ENCODE measurements at places on chromosomes 5 and 9.

- no peak for DNase-seq
Observed at GRCh38 chr5:32850817-32851496, 139.8 kb downstream of the NPR3 start.

GRCh38 chr5:58348996-58349728 is 110.7 kb downstream of the PLK2 start:
- DNase-seq = no peak

DNA sequence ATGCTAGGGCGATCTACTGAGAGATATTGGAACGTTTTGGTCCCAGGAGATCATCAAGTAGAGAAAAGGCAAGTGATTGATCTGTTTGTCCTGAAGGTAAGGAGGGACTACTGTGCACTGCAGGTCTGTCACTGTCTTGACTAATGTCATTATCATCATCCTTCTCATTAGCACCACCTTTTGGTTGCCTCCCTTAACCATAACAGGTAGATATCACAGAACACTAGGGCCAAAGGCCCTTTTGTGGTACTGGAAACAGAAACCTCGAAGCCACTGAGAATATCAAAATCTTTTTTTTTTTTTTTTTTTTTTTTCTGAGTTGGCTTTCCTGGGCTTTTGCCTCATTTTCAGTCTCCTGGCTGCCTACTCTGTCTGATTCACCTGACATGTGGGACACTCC is 134.0 kb downstream of the KCTD16 start:
- DNase-seq = no peak

- DNase-seq = peak; percentile 17
Observed at GRCh38 chr5:4862500-4862899, 277.6 kb upstream of the ADAMTS16 start.

- DNase-seq = no peak
Observed at GRCh38 chr5:92002721-92003274, 619.7 kb upstream of the ARRDC3 start.

GRCh38 chr9:93031629-93032430 is 26.7 kb upstream of the SUSD3 start:
- DNase-seq = no peak

GRCh38 chr5:73940026-73940425 is 314.0 kb downstream of the ARHGEF28 start:
- DNase-seq = no peak

- no peak for DNase-seq
Observed at GRCh38 chr9:110765926-110766325, 97.3 kb downstream of the MUSK start.

DNA sequence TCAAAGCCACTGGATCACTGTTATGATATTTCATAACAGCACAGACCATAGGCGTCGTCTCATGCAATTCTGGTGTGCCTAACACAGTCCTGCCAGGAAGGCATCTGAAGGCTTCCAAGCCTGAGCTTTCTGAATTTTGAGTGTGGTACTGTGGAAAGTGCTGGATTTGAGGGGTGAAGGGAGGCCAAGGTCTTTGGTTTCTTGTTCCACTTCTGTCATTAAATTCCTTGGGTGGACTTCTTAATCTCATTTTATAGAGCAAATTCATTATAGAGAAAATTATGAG is 441.3 kb upstream of the PIK3R1 start:
- no peak for DNase-seq

GRCh38 chr5:58937031-58937681 is 354.3 kb downstream of the RAB3C start:
- peak; percentile 21 for DNase-seq

GRCh38 chr5:54829676-54830535 is 155.5 kb downstream of the ESM1 start:
- no peak for DNase-seq

- no peak for DNase-seq
Observed at GRCh38 chr9:122389799-122390481, 19.1 kb downstream of the PTGS1 start.

- DNase-seq = no peak
Observed at GRCh38 chr9:36063804-36064447, 27.2 kb downstream of the RECK start.

DNA sequence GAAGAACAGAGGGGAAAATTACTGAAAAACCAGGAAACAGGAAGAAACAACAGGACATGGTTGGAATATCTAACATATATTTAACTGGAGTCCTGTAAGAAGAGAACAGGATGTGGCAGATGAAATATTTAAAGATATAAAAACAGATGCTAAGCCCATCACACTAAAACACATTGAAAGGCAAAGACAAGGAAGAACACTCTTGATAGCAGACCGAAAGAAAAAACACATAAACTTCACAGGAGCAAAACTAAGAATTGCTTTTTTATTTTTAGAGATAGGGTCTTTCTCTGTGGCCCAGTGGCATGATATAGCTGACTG is 324.4 kb upstream of the ARRDC3 start:
- DNase-seq = no peak

GRCh38 chr9:96619491-96620180 is at the start of gene CDC14B:
TSS of gene CDC14B (minus strand) at chr9:96619843. CDS start at chr9:96619378, 465 bp downstream.
- peak; percentile 48 for DNase-seq

DNA sequence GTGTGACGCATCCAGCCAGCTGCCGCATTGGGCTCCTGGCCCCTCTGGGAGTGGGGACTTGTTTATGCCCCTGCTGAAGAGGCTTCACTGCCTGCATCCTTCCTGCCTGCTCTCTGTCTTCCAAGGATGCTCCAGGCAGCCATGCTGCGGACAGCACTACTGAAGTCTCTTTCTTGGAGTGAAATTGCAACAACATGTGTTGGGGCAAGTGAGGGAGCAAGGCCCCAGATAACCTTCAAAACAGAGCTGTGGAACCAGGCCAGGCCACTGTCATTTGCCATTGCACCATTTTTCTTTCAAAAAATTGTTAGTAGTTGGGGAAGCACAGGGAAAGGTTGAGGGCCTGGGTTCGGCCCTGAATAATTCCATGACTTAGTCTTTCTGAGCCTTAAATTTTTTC is 169.6 kb upstream of the ADRA1B start:
- DNase-seq = no peak

DNA sequence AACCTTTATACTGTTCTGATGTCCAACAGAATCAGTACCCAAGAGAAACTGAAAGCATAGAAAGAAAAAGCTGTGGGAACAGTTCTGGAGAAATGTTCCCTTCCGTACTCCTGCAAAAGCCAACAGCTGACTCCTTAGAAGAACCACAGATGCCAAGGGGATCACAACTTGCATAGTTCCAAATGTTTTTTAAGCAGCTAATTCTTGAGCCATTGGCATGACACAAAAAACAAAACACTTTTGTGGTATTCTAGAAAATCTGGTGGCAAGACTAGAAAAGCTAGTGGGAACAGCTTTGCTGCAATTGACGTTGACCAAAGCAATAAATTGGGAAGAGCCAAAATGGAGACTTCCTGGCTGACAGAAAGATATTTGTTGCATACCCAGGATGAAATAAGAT is 189.9 kb downstream of the ARL15 start:
- no peak for DNase-seq

DNA sequence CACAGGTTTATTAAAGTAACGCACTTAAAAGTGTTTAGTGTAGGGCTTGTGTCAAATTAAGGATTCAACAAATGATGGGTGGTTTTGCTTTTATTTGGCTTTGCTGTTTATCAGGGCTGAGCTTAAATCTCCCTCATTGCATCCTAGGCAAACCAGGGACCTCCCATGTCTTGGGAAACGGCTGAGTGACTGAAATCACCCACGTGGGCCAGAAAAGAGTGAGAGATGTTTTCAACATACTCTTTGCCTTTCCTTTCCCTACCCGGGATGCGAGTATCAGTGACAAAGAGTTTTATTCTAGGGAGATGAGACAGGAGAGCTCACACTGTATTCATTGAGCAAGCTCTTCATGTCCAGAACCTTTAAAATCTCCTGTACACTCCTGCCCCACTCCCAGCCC is 23.3 kb downstream of the KCNMB1 start:
- DNase-seq = no peak

- DNase-seq = no peak
Observed at GRCh38 chr5:151006704-151007334, 13.6 kb upstream of the GPX3 start.

DNA sequence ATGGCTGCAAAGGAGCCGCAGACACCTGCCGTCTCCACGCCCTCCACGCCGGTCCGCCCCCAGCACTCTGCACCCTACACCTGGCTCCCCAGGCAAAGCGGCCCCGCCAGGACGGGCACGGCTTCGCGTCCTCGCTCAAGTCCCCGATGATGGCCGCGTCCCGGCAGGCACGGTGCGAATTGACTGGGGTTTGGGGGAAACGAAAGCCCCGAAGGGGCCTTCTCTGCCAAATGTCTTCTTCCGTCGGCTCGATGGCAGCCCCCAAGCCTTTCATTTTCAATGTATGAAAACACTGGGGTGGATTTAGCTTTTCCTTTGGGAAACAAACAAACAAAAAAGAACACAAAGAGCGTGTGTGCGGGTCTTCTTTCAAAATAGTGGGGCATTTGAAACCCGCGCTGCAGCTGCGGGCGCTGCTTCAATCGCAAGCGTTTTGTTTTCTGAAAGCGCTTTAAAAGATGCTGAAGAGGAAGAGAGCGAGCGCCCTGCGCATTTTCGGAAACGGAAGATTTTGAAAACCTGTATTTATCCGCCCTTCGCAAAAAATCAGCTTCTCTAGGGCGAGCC is 160.0 kb downstream of the RMI1 start:
- no peak for DNase-seq

DNA sequence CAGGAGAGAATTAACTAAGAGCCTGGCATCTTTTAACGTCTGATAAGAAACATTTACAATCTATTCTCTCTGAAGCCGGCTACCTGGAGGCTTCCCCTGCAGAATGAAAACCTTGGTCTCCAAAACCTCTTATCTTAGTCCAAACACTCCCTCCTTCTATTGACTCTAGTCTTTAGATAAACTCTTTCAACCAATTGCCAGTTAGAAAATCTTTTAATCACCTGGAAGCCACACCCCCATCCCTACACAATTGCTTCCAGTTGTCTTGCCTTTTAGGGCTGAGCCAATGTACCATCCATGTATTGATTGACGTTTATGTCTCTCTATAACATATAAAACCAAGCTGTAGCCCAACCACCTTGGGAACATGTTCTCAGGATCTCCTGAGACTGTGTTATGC is 1343.1 kb upstream of the C9orf72 start:
- DNase-seq = no peak

- DNase-seq = no peak
Observed at GRCh38 chr5:73858054-73858453, 232.1 kb downstream of the ARHGEF28 start.

DNA sequence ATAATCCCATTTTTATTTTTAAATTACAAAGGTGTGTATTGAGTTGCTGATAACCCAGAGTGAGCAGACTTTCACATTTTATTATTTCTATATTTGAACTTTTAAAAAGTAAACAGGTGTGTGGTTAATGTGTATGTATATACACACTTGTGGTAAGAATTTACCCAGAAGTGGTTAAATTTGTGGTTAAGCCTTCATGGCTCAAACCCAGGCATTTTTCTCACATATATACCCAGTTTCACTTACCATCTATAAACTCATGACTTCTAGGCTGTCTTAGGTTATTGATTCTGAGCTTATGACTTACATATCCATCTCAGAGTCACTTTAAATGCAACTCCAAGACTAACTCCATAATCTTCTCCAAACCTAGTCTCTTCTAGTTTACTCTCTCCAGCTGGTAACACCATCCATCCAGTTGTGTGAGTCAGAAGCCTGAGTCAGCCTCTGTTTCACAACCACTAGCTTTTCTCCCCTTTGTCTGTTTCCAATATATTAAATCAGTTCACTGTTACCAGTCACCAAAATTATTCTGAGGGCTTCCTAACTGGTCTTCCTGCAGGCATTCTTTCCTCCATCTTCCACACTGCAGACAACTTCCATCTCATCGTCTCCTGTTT is 20.2 kb downstream of the ZBED3 start:
- no peak for DNase-seq

DNA sequence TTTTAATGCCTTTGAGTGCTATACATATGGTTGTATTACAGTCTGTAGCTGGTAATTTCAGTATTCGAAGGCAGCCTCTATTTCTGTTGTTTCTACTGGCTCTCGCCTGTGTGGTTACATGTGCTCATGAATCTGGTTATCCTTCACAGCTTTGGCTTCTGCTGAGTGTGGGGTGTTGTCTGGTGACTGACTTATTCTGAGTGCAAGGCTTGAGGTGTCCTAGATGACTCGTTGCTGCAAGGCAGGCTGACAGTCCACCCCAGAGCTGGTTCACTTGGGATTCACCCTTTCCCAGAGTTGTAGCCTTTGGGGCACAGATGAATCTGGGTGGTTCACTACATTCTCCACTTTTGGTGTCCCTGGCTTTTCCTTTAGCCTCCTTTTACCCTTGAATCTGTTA is 41.4 kb downstream of the PDE8B start:
- no peak for DNase-seq

DNA sequence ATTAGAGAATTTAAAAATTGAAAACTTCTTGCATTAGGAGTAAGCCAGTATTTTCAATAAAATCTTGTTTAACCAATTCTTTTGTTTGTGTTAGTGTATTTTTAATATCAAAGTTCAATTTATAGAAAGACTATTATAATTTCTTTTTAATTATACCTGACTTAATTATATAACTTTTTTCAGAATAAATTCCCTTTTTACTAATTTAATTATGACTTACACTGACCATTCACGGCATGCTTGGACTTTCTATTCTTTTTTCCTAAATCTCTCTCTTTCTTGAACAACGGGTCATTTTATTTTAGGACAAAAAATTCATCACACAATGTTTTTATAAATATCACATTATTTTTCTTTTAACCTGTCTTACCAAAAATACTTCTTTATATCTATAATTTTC is 555.3 kb upstream of the PTGER4 start:
- DNase-seq = no peak

- DNase-seq = no peak
Observed at GRCh38 chr9:107274953-107275422, 8.1 kb upstream of the RAD23B start.

DNA sequence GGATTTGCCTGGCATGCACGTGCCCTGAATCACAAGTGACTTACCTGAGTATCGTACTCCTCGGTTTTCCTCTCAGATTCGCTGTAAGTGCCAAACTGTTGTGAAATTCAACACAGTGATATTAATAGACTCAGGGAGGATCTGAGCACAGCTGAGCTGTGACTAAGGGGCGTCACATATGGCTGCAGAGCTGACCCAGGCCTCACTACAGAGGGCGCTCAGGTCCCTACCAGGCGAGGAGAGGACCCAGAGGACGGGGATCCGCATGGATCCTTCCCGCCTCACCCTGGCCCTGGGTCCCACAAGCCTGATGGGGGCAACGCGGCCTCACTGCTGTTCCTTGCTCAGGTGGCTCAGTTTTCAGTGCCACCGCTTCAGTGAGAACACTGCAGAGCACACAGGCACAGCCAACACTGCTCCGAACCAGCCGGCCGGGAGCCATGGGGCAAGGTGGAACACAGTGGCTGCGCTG is 20.1 kb downstream of the CLPTM1L start:
- DNase-seq = peak; percentile 6

GRCh38 chr9:27379311-27380251 is 82.6 kb upstream of the EQTN start:
- DNase-seq = no peak

- DNase-seq = no peak
Observed at GRCh38 chr5:9166202-9167112, 379.4 kb downstream of the SEMA5A start.

Measured in NCI-H1694 (cell line).